ENCODE measurements at places on chromosomes 7 and 10.

DNA sequence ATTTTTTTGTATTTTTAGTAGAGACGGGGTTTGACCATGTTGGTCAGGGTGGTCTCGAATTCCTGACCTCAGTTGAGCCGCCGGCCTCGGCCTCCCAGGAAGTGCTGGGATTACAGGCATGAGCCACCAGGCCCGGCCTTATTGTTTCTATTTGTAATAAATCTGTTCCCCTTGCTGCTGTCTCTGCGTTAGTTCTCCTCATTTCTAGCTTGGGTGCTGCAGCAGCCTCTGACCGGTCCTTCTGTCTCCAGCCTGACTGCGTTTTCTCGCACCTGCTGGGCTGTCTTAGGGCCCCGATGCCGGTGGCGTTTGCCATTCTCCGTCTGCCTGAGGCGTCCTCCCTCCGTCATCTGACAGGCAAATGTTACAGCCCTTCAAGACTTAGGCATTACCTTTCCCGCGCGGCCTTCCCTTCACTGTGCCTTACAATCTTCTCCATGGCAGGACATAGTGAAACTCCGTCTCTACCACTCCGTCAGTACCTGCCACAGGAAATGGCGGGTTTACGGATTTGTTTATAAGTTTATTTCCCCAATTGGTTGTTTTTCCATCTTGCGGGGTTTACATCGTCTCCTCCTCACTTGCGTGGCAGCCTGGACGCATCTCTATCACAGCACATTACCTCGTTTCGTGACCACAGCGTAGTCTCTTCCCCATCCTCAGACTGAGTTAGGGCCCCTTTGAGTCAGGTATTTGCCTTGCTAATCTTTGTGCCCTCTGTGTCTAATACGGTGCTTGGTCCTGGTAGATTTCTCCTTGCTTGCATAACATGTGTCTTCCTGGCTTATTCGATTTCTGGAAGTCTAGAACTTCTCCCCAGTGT is 2.3 kb upstream of the GIMAP8 start:
- DNase-seq: no peak

DNA sequence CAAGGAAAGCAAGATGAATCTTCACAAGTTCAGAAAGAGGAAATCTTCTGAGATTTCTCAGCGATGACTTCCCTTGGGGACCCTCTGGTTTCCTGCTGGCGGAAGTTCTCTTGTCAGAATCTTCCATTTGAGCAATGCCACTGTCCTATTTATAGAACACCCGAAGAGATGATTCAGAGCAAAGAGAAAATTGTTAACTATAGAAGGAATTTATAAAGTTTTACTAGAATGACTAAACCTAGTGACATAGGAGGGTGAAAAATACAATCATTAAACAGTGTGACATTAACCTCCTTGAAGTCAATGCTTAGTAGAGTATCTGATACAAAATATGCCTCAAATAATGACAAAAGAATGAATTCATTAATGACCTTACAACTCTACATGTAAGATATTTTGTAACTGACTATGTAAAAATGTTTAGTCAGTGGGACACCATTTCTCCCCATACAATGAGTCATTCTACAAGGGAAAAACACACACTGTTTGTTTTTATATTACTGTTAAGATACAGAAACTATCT is 206.5 kb upstream of the CNTNAP2 start:
- DNase-seq: no peak

DNA sequence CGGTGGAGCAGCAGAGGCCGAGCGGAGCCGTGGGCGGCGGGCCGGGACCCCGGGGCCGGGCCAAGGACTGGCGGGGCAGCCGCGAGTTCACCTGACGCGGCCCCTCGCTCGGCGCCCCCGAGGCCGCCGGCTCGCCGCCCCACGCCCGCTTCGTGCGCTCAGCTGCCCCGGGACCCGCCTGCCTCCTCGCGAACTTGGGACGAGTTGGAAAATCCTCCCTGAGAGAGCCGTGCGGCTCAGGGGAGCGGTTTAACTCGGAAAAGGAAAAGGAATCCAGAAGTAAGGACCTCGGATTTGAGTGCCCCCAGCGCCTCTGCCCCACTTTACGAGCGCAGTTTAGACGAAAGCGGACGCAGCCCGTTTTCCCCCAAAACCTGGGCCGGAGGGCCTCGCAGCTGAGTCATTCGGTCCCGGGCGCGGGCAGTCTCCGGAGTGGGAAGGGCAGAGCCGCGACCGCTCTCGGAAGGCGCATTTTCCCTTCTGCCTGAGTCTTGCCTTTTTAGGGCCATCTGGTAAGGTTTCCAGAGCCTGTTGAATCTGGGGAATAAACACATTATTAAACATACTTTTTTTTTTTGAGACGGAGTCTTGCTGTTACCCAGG is 744 bp downstream of the CREM start:
- peak; percentile 37 for DNase-seq

GRCh38 chr10:88565072-88565471 is 18.0 kb downstream of the RNLS start:
- no peak for DNase-seq

DNA sequence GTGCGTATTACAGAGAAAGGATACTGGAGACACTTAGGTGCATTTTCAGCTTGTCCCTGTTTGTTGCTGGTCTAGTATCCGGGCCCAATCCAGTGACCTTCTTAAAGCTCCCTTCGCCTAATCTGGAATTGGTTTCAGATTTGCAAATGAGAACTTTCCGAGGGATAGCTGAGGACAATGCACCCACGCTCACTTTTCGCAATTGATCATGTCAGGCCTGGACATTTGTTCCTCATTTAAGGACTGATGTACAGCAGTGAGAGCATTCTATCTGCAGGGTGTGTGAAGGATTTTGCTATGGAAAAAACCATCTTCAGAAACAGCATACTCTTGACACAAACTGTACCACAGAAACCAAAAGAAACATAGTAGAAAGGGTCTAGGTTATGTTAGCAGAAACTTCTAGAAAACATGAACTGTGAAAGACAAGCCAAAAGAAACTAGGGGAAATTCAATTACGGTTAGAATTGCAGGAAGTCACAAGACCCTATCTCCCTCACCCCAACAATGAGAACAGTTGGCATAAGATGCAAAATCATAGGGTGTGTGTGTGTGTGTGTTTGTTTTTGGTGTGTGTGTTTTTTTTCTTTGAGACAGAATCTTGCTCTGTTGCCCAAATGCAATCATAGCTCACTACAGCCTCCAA is 331.1 kb downstream of the CALN1 start:
- DNase-seq: no peak

DNA sequence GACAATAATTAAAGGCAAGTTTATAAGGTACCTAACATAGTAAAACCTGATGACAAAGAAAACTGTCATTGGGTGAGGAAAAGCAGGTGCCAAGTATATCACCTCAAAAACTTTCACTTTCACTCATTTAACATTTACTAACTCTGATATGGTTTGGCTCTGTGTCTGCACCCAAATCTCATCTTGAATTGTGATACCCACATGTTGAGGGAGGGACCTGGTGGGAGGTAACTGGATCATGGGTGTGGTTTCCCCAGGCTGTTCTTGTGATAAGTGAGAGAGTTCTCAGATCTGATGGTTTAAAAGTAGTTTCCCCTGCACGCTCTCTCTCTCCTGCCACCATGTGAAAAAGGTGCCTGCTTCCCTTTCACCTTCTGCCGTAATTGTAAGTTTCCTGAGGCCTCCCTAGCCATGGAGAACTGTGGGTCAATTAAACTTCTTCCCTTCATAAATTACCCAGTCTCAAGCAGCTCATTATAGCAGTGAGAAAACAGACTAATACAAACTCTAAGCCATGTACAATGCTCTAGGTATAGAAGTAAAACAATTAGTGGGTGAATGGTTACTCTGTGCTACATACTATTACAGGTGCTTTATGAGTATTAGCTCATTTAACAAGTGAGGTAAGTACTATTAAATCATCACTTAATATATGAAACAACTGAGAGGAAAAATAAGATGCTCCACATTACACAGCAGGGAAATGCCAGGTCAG is 199.0 kb downstream of the CHCHD3 start:
- DNase-seq: no peak

GRCh38 chr7:23106057-23106822 is 655 bp downstream of the KLHL7 start:
- peak; percentile 31 for DNase-seq

- no peak for DNase-seq
Measured at GRCh38 chr10:4651404-4652037, 174.5 kb upstream of the AKR1E2 start.

GRCh38 chr7:49172639-49173038 is 248.3 kb downstream of the CDC14C start:
- DNase-seq: no peak

- no peak for DNase-seq
Measured at GRCh38 chr7:30644286-30644955, 37.8 kb downstream of the CRHR2 start.

GRCh38 chr7:1693419-1693990 is 23.4 kb downstream of the ELFN1 start:
- no peak for DNase-seq

DNA sequence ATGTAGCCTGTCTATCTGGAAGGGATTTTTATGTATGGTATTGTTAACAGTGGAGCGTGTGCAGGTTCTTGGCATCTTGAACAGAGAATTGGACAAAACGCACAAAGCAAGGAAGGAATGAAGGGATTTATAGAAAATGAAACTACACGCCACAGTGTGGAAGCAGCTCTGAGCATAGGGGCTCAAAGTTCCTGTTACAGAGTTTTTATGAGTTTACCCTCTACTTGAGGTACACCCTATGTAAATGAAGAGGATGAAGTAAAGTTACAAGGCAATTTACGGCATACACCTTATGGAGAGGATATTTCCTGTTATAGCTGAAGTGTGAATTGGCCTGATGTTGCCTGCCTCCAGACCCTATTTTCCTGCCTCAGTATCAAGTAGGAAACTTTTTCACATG is 33.3 kb downstream of the FANK1 start:
- no peak for DNase-seq

DNA sequence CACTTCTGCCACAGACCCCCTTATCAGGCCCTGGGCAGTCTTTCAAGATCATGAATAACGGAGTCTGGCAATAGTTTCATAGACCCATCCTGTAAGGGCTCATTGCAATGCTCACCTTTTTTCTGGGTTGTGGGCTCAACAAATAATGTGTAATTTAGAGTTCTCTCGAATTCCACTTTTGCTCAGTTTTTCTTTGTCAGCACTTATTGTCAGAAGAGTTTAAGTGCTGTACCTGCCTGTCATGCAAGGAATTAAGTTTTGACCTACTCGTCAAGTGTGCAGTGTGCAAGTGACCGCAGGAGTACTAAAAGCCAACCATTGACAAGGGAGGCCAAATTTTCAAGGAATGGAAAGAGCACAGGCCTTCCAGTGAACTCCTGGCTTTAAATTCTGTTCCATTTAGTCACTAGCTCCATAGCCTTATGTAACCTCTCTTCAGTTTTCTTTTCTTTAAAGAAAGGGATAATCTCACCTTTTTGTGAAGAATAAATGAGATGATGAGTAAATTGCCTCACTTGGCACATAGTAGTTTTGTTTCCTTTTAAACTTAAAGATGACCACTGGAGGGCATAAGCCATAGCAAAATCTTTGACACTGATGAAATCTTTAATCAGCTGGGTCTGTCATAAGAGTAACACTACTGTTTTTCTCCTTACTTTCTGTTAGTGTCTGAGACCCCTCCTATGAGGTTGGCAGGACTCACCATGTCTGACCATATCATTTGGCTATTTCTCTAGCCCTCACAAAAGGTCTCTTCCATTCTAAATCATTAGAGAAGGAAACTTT is 313.3 kb downstream of the TYW1 start:
- DNase-seq: no peak

- DNase-seq: no peak
Measured at GRCh38 chr7:94710256-94710655, 54.3 kb upstream of the SGCE start.

- no peak for DNase-seq
Measured at GRCh38 chr7:127764681-127765080, 112.7 kb downstream of the SND1 start.

All from occipital lobe (tissue), 3 donors.